ENCODE measurements at places on chromosomes 5 and 9.

DNA sequence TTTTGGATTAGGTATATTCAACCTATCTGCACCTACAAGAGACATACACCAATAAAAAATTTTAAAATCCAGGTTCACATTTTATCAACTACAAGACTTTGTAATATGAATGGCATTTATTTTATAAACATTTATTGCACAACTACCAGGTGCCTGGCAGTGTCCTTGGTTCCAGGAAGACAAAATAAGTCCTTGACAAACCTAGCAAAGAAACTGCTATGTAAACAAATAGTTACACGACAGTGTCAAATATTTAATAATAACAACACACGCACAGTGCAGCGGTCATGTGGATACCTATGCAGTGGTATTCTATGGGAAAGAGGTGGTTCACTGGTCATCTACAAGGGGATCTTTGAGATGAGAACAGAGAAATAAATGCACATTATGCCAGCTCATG, 120.7 kb downstream of the MYO10 start:
- DNase-seq = no peak

- DNase-seq = peak; percentile 88
Measured at GRCh38 chr5:81755320-81755719, 4.4 kb upstream of the SSBP2 start.

DNA sequence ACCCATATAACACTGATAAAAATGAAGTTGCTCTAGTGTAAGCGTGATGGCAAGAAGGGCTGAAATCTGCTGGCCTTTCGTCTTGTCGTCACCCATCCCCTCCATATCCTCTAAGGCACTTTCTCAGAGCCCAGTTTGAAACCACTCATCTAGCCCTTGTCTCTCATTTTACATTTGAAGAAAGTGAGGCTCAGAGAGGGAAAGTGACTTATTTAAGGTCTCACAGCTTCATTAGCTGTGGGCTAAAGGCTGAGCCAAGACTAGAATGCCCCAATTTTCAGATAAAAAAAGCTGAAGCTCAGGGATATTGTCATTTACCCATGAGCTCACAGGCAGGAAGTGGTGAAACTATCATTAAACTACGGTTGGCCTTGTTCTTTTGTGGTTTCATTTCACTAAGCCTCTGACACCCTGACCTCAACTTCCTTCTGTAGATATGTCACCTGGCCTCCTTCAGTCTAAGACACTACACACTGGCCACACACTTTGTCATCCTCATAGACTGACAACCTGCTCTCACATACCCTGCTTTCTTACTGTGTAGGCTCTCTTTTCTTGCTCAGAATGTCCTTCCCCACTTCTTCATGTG, 176.7 kb upstream of the DMAC1 start:
- DNase-seq = no peak

- DNase-seq = no peak
Measured at GRCh38 chr9:110900456-110900855, 137.8 kb downstream of the LPAR1 start.

DNA sequence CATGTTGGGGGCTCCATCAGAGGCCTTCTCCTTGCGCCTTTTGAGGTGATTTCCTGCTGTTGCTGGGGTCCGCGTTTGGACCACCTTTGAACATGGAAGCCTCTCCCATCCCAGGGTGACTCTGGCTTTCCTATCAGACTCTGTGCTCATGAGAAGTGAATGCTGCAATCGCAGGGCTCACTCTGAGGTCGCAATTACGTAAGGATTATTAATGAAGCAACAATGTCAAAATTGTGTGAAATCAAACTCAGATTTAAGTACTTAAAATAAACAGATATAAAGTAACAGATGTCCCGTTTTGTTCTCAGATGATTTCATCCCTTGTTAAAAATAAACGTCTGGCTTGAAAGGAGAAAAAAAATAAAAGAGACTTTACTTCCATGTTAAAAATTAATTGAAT, 634.2 kb downstream of the BNC2 start:
- no peak for DNase-seq

DNA sequence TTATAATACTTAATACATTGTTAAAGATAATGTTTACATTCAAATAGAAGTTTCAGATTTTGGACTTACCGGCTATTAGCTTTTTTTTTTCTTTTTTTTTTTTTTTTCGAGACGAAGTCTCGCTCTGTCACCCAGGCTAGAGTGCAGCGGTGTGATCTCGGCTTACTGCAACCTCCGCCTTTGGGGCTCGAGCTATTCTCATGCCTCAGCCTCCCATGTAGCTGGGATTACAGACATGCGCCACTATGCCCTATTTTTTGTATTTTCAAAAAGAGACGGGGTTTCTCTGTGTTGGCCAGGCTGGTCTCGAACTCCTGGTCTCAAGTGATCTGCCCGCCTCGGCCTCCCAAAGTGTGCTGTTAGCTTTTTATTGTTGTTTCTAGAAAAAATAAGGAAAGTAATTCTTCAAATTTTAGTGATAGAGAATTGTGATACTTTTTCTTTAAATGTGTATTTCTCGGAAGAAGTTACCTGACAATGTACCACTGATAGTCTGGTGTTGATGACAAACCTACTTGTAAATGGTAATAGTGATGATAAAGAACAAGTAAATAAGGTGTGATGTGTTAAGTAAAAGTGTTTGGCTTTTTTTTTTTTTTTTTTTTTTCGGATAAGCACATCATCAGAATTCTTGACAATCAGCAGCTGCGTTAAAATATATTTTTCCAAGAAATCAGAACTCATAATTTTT, 2.7 kb downstream of the CDC42SE2 start:
- DNase-seq = no peak

GRCh38 chr9:36770025-36770424, 197.3 kb downstream of the MELK start:
- no peak for DNase-seq

DNA sequence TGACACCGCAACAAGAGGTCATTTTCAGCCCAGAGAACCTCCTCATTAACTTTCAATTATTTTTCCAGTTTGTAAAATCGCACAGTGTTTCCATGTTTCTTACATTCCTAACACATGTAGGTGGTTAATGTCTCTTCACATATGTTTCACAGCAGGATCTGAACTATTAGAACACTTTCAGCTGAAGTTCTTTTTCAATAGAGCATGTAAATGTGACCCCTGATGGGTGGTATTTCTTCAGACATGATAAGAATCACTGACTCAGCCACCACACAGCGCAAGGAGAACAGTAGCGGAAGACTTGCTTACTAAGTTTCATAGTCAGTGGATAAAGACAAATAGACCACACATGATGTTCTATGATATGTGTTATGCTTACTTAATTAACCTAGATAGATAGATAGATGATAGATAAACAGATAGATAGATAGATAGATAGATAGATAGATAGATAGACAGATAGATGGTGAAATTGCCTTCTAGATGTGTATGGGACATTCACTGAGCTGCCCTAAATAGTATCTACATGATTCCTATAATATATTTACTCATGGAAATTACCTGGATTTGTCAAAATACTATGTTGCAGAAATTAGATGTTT, 1992.1 kb upstream of the NUDT12 start:
- DNase-seq = no peak

DNA sequence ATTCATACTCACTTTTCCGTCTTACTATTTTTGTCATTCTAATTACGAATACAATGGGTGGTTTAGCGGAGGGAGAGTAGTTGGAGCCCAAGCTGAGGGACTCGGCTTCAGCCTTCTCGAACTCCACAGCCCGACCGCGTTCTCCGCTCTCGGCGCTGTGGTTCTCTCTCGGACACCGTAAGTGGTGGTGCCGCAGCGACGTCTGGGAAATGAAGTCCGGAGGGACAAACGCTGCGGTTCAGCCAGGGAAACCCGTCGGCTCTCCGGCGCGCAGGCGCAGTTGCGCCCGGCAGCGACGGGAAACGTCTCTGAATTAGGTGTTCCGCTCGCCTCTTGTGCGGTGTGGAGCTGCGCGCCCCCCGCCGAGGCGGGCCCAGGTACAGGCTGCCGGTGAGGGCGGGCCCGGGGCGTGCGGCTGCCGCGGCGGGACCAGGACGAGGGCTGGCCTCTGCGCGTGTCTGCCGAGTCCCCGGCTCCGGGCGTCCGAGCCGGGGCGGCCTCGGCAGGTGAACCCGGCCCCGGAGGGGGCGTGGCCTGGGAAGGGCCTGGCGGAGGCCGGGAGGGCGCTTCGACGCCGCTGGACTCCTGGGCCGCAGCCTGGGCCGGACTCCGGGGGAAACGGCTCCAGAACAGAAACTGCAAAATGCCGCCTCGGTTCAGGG, at the start of gene ZNF879:
Gene ZNF879 (plus strand): TSS at position 277 of the 662 bp plus-strand sequence. CDS start 1,201 bp downstream, outside the sequence.
- peak; percentile 98 for DNase-seq

DNA sequence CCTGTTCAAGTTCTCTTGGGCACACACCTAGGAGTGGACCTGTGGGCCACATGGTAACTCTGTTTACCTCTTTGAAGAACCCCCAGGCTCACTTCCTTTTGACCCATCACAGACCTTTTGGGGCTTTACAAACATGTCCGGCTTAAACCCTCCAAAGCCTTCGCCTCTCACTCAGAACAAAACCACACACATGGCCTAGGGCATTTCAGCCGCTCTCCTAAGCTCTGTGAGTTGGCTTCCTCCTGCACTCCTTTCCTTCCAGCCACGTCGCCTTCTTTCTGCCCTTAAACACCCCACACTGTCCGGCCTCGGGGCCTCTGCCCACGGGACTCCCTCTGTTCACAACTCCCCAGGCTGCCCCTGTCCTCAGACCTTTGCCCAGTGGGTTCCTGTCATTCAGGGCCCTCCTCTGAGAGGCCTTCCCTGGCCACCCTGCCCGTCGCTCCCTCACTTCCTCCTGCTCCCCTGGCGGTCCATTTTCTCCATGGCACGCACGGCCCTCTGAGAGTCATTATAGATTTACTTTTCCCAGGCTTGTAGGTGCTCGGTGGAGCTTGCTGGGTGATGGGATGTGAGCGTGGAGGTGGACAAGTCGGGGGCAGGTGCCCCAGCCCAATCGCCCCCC, 1.9 kb downstream of the DOK3 start:
- DNase-seq = no peak
